Glutamatergic neuron (in vitro differentiated cells): ENCODE measurements at places on chromosomes 7 and 10. TPM values are rescaled to one million over a fixed set of nuclear protein-coding genes. Genes with fewer than 3 reads are reported as not detected.

Gene TEX47
- not detected for total RNA-seq

DNA sequence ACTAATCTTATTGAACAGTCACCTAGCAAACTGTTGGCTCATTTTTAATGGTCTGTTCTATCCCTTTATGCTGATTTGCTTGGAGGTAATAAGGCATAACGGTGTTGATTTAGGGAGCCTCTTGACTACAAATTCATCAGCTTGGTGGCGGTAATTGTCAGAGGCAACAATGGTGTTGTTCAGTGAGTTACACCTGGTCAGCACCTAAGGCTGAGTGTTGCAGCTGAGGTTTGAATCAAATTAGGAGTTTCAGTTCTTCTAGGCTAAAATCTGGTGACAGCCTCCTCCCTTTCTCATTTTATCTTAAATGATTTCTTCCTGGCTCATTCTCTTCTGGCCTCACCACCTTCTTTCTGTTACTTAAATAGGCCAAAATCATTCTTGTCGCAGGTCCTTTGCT, 42.3 kb upstream of the SP8 start:
- no peak for DNase-seq

DNA sequence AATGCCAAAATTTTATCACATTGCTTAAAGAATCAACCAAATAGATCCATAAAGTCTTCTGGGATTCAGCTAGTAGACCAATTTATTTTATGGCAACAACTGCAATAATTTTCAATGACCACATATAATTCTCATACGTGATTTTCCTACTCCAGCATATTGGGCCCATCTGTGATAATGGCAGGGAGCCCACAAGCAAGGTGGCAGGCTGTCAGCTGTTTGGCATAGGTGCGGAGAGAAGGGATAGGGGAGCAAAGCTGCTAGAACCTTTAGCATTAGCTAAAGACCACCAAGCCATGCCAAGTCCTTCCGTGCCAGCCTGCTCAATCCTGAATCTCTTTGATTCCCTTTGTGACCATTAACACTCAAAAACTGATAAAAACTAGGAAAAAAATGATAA, 721.2 kb downstream of the XPNPEP1 start:
- no peak for DNase-seq

DNA sequence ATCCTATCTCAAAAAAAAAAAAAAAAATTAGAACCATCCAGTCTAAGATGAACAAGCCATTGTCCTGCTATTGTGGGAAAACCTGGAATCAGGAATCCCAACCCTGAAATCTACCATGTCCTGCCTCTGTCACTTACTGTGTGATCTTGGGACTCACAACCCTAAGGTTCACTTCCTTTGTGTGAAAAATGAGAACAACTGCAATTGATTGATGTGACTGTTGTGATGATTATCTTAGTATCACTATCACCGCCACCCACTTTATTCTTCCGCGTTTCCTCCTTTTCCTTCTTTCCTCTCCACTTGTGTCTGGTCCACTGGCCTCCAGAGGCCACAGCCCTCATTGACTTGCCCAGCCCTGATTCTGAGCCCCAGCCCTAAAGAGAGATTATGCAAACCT, 12.6 kb upstream of the PRTFDC1 start:
- no peak for DNase-seq

DNA sequence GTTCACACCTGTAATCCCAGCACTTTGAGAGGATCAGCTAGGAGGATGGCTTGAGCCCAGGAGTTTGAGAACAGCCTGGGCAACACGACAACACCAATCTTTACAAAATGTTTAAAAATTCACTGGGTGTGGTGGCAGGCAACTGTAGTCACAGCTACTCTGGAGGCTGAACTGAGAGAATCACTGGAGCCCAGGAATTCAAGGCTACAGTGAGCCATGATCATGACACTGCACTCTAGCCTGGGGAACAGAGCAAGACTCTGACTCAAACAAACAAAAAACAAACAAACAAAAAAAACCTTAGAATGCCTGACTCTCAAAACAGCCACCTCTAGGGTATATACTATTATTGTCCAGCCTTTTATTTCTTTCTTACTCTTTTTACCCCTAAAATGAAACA, 56.5 kb upstream of the PAPSS2 start:
- no peak for DNase-seq

- no peak for DNase-seq
These were observed 2.5 kb downstream of the TES start for GRCh38 chr7:116212869-116213268.

GRCh38 chr10:29648983-29649268, 14.2 kb upstream of the SVIL start:
- no peak for DNase-seq

- DNase-seq, result peak; percentile 76
These were observed at the start of gene BMPER for GRCh38 chr7:33905389-33906032. TSS of gene BMPER (plus strand) at chr7:33905539. CDS start at chr7:33905614, 75 bp downstream.

- DNase-seq, result no peak
These were observed 303.7 kb downstream of the EXOC4 start for GRCh38 chr7:133556553-133556952.
